ENCODE measurements at places on chromosomes 6 and 20.

- peak; percentile 86 for DNase-seq
Observed at GRCh38 chr20:53706466-53707370, 113.1 kb upstream of the ZNF217 start.

GRCh38 chr6:121319112-121319553 is 15.1 kb downstream of the TBC1D32 start:
- peak; percentile 25 for DNase-seq

GRCh38 chr20:35901678-35902544 is 52.4 kb downstream of the SCAND1 start:
- DNase-seq: peak; percentile 84

DNA sequence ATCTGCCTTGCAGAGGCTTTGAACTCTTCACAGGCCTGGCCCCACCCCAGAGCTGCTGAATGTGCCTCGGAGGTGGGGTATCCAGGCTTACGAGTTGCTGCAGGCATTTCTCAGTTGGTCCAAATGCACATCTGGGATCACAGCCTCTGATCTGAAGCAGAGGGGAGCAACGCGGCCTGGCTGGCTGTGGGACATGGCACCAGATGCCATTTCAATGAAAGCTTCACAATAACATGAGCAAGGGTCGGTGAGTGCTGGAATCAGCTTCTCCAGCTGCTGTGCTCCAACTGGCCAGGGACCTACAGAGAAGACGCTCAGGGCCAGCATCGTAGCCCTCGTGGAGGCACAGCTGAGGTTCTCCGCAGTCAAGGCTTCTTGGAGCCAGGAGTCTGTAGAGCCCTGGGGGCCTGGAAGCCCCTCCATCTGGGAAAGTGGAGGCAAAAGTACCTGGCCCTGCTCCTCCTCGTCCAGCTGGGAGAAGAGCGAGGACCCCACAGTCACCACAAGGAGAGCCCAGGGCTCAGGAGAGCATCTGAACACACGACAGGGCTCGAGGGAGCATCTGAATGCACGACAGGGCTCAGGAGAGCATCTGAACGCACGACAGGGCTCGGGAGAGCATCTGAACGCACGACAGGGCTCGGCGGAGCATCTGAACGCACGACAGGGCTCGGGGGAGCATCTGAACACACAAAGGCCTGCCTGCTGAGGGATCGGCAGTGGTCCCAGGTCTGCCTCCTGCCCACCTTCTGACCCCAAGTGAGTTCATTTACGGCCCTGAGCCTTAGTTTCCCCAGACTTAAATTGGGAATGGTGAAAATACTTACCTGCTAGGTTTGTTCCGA is 165.2 kb downstream of the DLL1 start:
- DNase-seq: no peak

DNA sequence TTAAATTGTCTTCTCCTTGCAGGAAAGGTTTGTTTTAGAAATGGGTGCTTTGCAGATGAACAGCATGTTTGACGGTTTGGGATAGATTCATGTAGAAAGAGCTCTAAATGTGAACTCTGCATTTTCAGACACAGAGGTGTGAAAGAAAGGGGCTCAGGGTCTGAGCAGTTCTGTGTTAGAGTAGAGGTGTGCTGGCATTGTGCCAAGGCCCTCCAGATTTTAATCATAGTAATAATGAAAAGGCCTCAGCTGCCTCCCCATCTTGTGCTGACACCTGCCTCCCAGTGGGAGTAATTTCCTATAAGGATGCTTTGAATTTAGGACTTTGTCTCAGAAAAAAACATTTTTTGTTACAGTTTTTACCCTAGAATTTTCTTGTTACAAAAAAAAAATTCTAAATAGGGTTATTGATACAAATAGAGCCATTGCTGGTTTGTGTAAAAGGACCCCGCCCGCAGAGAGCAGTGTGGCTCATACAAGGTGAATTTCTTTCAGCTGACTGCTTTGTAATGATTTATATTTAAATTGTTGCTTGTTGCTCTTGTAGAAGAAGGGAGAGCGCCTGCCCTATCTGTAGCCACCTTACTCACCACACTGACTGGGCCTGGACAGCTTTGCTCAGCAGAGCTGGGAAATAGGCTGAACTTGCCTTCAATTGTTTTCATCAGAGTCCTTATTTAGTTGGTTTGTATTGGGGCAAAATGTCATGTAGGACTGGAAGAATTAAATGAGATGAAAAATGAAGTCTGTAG is 294.5 kb downstream of the ZFAND3 start:
- no peak for DNase-seq

DNA sequence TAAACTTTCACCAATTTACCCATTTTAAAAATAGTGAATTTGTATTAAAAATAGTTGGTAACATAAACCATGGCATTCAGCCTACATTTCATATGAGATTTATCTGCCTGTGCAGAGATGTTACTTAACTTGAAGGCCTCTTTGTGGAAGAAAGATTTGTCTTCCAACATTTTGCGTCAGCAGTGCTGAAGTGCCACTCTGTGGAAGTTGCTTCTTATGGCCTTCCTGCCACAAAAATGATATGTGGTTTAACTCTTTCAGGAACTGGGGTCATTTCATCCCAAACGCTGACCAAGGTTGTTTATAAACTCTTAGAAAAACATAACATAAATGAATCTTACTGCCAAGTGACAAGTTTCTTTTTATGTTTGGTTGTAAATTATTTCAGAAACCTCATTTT is 246.8 kb downstream of the ARID1B start:
- DNase-seq: no peak

DNA sequence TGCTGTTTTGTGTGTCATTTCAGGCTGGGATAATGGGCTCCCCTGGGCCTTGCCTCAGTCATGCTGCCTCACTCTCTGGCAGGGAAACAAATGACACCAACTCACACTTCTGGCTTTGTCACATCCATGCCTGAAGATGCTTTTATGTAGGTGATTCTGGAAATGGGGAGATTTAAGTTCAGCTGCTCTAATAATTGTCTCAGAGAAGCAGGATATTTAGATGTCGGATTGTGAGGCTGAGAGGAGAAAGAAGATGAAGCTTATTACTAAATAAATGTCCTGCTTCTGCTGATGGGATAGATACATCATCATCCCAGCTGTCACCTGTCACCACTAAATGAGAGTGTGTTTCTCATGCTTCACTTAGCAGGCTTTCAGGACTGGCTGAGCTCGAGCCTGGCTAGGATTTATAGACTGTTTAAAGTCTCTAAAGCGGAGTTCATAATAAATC is 480.2 kb upstream of the SPTLC3 start:
- DNase-seq: no peak

DNA sequence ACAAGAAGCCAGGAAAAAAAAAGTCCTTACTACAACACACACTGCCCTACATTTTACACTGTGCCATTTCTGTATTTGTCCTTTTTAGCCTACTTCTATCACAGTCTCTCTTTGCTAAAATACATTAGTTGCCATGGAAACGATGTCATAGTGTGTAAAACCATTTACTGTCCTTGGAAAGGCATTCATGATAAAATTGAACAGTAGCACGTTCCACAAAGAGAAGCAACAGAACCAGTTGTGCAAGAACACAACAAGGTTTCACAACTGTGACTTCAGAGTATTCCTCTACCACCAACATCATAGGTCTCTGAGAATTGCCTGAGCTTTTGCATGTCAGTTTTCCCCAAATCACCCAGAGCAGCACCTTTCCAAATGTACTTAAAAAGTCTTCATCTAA is 20.5 kb downstream of the FYN start:
- peak; percentile 36 for DNase-seq

DNA sequence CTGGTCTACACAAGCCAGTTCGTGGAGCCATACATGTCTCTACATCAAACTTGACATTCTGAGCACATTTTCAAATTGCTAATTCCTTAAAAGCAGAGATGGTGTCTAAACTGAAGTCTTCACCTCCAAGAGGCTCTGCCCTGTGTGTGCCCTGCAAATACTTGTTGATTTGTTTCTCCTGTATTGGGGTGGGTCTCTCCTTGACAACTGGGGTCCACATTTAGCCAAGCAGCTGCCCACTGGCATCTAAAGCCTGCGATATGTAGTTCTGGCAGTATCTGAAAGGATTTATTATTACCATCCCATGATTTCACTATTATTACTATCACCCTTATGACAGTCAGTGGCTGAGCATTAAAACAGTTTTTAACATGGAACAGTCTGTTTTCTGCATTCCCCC is 45.9 kb upstream of the PKHD1 start:
- DNase-seq: no peak

DNA sequence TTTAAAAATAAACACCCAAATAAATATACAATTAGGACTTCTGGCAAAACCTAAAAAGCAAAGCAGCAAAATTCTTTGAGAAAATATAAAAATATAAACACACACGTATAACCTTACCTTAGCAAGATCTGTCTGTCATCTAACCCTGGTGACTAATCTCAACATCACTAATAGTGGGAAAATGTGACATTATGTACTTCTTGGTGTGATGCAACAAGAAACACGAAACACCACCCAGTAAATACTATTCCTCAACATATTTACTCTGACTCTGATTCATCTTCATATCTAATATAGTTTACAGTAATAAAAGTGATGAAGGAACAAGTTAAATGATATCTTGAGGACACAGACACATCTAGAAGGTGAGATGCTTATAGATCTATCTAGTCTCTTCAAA is 332.6 kb upstream of the MANEA start:
- no peak for DNase-seq

GRCh38 chr6:155125906-155126305 is 130.8 kb downstream of the TIAM2 start:
- peak; percentile 83 for DNase-seq

DNA sequence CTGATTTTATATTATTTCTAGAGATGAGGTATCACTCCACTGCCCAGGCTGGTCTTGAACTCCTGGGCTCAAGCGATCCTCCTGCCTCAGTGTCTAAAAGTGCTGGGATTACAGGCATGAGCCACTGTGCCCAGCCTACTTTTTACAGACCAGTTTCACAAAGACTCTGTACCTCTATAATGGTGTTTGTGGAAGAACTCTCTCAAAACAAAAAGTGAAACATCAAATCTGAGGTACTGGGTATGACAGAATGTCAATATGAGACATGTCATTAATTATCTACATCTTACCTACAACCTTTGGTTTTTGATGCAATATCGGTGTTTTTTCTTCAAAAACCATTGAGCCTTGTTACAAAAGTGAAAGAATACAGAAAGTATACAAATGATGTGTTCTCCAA is 49.4 kb upstream of the MCM9 start:
- DNase-seq: no peak

DNA sequence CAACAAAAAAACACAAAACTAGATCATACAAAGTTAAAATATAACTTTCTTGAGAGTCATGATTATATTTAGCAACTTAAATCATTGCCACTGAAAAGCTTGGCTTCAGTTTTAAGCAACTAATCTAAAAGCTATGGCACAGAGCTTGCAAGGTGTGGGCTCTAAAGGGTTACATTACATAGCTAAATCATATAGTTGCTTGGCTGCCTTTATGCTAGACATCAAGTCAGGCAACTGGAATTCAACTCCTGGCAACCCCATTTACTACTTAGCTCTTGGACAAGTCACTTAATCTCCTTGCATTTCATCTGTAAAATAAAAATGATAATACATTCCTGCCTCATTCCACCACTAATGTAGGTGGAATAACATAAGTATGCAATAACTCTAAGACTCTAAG is 40.9 kb upstream of the GCM1 start:
- DNase-seq: peak; percentile 61

- peak; percentile 97 for DNase-seq
Observed at GRCh38 chr20:53611449-53611894, 17.8 kb upstream of the ZNF217 start.

- DNase-seq: no peak
Observed at GRCh38 chr6:135310291-135310690, 129.2 kb downstream of the MYB start.

GRCh38 chr6:2558098-2558680 is 192.5 kb downstream of the MYLK4 start:
- DNase-seq: no peak

- DNase-seq: no peak
Observed at GRCh38 chr20:49558826-49559225, 9.1 kb downstream of the PTGIS start.

DNA sequence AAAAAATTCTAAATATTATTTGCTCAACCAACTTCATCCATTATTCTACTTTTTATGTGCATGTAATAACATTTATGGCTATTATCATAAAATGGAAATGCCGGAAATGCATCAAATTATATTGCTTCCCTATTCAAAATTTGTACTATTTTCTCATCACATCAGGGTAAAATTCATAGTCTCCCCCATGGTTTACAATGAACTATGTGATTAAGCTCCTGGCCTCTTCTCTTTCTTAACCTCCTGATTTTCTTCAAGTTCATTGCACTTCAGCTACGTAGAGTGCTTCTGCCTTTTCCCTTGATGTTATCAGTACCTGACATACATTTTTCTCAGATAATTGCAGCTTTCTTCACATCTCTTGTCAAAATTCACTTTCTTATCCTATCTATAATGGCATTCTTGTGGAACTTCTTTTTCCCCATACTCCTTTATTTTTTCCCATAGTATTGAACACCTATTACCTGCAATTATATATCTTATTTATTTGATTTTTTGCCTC is 699.1 kb upstream of the ADGRB3 start:
- no peak for DNase-seq

GRCh38 chr6:108123946-108124345 is 41.9 kb upstream of the NR2E1 start:
- no peak for DNase-seq

DNA sequence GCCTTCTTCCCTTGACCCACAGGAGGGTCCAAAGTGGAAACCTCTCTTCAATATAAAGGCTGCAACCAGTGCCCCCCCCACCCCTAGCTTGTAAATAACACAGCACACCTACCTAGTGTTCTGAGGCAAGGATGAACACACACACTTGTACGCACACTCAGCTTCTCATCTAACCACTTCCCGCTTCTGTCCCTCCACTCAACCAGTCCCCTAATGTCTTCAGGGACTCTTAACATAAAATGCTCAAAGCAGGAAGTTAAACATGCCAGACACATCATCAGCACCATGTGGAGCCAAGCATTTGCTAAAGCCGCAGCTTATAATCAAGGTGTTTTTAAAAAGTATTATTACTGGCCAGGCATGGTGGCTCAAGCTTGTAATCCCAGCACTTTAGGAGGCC is 35.3 kb downstream of the FOXQ1 start:
- DNase-seq: no peak

DNA sequence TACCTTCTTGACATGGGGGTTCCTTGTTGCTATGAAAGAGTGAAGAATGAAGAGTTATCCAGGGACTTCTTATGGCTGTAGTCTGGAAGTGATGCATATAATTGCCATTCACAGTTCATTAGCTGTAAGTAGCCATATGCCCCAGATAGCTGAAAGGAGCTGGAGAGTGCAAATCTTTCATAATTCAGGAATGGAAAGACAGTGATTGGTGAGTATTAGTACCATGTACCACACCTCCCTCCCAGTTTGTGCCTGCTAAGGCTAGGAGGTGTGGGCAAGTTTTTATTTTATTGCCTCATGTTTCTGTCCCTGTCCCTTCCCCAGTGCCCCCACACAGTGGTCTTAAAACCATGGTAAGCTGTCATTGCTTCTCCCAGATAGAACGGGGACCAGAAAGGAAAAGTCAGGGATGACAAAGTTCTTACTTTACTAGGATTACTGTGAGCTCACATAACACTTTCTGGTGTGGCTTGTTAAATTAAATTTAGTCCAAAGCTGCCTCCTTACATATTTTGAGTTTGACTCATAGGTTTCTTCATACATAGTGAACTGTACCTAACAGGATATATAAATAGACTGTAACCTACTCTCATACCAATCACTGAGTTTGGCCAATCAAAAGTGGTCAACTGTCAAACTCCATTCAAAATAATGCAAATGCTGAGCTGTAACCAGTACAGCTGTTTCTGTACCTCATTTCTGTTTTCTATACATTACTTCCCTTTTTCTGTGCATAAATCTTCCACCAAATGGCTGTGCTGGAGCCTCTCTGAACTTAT is 119.4 kb downstream of the RFPL4B start:
- DNase-seq: peak; percentile 83
